ENCODE measurements at places on chromosomes 3 and 15.

GRCh38 chr3:129058441-129059200 is 2.0 kb upstream of the GP9 start:
- no peak for DNase-seq

- no peak for DNase-seq
Observed at GRCh38 chr3:147812186-147812911, 403.2 kb downstream of the ZIC1 start.

- no peak for DNase-seq
Observed at GRCh38 chr3:15117011-15117410, 18.1 kb upstream of the RBSN start.

DNA sequence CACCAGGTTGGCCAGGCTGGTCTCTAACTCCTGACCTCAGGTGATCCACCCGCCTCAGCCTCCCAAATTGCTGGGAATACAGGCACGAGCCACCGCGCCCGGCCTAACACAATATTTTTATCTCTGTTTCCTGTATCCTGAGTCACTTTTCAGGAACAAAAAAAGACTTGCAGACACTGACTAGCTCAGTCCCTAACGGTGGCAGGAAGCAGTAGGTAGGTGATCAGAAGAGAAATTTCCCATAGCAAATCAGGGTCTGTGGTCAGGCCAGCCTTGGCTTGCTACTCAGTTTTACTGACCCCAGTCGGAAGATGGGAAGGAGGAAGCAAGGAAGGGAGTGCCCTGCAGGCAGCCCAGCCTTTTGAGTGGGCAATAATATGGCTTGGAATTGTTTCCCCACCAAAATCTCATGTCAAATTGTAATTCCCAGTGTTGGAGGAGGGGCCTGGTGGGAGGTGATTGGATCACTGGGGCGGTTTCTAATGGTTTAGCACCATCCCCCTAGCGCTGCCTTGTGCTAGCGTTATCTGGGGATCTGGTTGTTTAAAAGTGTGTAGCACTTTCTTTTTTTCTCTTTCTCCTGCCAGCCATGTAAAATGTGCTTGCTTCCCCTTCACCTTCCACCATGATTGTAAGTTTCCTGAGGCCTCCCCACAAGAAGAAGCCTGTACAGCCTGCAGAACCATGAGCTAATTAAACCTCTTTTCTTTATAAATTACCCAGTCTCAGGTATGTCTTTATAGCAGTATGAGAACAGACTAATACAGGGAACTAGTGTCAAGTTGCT is 19.5 kb upstream of the CDCP1 start:
- no peak for DNase-seq

- no peak for DNase-seq
Observed at GRCh38 chr15:90060797-90061196, 41.5 kb downstream of the IDH2 start.

DNA sequence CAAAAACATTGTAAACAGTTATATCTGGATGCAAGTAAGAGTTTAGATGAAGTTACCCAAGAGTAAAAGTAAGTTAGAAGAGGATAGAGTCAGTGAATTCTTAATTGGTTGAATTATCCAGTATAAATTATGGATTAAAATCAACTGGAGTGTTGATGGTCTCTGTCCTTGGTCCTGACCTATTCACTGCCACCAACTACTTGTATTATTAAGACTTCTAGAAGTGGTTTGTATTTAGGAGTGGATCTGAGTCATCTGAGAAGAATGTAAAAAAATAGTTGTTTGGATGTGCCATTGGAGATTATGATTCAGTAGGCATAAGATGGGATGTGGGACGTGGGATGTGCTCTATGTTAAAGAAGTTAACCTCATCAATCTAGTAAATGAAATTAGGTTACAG is 86.4 kb downstream of the SYNPR start:
- DNase-seq = no peak
